A549 treated with RU486 at 1 μM for 4 hours (cell line): ENCODE measurements at places on chromosomes 7 and 10. TPM values are rescaled to one million over a fixed set of nuclear protein-coding genes. Genes with fewer than 3 reads are reported as not detected.

TRIM73 gene
- 1.2 to 2.9 TPM (median 1.9 TPM) in 5 replicates for total RNA-seq

SFRP5 gene
- total RNA-seq, result 1.9 to 2.5 TPM (median 2.3 TPM) in 5 replicates

TTYH3 gene
- total RNA-seq, result 37.9 to 65.9 TPM (median 53.6 TPM) in 5 replicates

TMEM213 gene
- total RNA-seq, result not detected in 5 replicates

DDC gene
- total RNA-seq, result 0.77 to 1.8 TPM (median 1.2 TPM) in 5 replicates

FAM25C gene
- total RNA-seq, result 2.4 to 3.8 TPM (median 2.5 TPM) in 3 of 5 replicates, not detected in the others

JAKMIP3 gene
- total RNA-seq, result 1.2 to 1.9 TPM (median 1.6 TPM) in 5 replicates

OPN4 gene
- total RNA-seq, result not detected in 5 replicates

RAMP3 gene
- total RNA-seq, result not detected in 5 replicates

CAV2 gene
- 154 to 191 TPM (median 173 TPM) in 5 replicates for total RNA-seq
